ENCODE measurements at places on chromosomes 1 and 21.

DNA sequence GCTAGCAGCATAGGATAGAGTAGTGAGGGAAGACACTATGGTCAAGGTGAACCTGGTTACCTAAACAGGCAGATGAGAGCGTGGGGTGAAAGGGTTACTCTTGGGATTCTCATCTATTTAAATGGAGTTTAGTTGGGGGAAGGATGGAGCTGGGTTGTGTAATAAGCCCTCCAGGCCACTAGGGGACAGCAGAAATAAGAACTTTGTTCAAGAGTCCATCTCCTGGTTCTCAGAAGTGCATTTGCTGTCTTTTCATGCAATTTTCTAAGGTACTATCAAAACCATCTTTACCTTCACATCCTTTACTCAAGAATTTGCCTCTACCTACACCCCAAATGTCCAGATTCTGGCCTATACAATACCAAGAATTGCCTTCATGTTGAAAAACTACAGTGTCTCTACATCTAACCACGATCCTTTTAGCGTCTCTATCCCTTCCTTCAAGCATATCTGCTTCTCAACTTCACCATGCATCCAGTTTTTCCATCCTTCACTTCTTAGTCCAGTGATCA lies 28.0 kb downstream of the SLAMF1 start:
- DNase-seq: no peak

DNA sequence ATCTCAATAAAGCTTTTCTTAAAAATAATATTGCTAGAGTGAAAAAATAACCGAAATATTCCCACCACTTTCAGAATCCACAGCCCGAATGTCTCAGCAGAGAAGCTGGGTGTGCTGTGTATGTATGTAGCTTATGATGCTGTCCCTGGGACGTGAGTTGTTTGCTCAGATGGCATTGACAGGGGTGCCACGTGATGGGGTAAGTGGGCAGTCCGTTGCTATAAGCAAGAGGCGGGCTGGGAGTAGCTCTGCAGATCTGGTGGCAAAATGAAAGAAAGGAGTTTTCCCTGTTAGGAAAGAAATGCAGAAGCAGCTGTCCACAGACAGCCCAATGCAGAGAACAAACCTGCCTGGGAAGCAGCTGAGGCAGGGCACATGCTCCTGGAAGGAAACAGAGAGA lies 3.8 kb upstream of the FAM20B start:
- peak; percentile 73 for DNase-seq

DNA sequence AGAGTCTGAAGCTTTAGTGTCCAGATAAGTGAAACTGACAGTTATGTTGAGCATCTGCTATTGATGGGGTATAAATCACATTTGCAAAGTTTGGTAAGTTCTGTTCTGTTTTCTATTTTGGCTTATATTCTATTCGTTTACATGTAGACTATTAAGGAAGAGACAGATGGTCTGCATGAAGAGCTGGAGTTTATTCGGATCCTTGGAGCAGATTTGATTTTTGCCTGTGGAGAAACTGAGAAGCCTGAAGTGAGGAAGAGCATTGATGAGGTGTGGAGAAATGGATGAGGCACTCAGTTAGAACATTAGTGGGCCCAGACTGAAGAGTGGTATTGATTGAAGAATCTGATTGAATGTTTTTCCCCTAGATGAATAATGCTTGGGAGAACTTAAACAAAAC lies 50.6 kb upstream of the BMP8A start:
- DNase-seq: no peak

DNA sequence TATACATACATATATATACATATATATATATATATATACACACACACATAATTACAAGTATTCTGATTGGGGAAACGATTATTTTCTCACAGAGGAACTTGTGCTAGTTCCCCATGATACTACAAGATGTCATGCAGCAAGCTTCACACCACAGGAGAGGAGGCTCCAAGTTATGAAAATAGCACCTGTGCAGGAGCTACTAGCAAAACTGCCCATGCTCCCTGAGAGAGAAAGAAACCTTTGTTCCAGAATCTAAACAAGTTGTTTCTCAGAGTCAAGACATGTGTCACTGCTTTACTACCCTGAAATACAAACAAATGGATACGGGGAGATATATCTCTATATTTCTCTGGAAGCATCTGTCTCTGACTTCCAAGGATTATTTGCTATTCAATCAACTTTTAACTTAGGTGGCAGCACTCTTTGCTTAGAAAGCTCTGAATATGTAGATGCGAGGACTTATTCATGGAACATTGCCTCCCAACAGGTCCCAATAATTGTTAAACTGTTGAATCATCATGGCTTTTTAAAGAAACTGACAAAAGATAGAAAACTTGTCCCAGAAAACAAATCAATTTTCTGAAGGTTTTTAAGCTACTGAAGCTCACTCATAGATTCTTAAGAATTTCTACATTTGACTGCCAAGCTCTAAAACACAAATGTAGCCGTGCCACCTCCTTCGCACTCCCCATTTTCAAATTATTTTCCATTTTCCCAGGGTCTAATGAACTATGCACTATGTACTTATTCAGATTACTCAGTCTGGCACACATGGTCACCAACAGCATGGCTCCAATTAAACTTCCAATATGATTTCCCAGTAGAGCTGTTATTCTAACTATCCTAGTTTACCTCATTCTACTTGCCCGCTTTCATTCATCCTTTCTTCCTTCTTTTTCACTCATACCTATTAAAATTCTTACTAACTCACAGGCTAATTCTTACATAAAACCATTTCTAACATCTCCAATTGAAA lies 929.1 kb downstream of the LTN1 start:
- DNase-seq: no peak

GRCh38 chr1:20329793-20330542 lies 39.3 kb downstream of the VWA5B1 start:
- DNase-seq: no peak

DNA sequence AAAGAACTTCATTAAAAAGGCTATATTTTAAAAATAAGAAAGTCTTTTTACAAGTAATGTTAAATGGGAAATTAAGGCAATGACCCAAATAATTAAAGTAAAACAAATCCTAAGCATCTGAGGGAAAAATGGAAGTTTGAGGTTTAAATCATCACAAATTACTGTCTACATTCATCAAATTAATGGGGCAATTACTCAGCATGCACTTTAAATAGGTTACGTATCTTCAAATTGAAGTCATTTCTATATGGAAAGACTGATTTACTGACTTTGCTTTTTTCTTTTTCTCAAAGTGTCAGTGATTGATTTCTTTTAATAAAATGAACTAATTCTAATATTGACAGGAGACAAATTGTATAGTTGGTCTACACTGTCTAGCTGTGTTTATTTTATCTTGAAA lies 1452.3 kb downstream of the NCAM2 start:
- DNase-seq: no peak

DNA sequence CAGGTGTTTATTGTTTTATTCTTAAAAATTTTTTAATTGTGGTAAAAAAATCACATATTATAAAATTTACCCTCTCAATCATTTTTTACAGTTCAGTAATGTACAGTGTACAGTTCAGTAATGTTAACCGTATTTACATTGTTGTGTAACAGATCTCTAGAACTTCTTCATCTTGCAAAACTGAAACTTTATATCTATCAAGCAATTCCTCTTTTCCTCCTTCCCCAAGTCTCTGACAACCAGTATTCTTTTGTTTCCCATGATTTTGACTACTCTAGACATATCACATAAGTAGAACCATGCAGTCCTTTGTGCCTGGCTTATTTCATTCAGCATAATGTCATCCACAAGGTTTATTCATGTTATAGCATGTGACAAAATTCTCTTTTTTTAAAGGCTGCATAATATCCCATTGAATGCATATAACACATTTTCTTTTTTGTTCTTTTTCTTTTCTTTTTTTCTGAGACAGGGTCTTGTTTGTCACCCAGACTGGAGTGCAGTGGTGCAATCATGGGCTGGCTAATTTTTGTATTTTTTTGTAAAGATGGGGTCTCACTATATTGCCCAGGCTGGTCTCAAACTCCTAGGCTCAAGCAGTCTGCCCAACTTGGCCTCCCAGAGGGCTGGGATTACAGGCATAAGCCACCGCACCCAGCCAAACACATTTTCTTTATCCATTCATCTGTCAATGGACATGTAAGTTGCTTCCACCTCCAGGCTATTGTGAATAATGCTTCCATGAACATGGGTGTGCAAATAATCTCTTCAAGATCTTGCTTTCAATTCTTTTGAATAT lies 17.2 kb upstream of the RCSD1 start:
- DNase-seq: no peak

DNA sequence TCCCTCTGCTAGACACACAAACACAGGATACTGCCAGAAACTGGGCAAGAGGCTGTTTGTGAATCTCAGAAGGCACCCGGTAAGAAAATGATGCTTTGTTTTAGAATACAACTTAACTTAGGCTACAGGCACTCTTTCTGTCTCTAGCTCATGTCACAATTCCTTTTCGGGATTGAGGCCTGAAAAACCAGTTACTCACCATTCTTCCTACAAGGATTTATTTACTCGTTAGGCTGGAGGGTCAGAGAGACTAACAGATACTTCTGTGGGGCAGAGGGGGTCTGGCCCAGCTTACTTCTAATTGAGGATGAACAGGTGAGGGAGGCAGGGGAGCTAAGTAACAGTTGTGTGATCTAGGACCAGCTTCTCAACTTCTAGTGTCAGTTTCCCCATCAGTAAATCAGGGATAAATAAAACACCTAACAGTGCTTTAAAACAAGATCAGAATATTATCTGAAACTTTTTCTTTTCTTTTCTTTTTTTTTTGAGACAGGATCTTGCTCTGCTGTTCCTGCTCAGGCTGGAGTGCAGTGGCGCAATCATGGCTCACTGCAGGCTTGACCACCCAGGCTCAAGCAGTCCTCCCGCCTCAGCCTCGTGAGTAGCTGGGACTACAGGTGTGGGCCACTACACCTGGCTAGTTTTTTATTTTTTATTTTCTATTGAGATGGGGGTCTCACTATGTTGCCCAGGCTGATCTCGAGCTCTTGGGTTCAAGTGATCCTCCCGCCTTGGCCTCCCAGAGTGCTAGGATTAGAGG lies 31.9 kb downstream of the NFYC start:
- no peak for DNase-seq

GRCh38 chr1:174314433-174314832 lies 133.3 kb upstream of the GPR52 start:
- DNase-seq: no peak

DNA sequence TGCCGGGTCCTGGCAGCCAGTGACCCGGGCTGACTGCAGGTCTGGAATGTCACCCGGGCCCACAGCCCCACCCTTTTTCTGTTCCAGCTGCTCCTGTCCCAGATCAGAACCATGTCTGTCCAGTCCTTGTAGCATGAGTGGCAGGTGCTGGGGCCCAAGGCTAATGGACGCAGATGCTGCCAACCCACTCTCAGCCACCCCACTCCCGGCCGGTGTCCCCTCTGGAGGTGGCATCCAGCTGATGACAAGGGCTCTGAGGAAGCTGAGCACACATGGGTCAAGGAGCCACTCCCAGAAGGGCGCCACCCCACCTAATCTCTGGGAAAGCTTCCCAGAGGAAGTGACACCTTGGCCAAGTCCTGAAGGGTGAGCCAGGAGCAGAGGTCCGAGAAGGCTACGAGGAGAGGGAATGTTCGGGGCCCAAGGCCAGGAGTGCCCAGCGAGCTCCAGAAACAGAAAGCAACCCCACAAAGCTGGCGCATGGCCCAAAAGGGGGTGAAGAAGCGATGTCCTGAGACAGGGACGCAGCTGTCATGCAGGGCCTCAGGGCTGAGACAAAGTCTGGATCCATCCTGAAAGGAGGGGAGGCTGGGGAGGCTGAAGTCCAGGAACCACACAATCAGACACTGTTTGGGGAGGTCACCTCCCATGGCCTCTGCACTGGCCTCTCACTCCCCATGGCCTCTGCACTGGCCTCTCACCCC lies 39.5 kb downstream of the ACOT7 start:
- no peak for DNase-seq

DNA sequence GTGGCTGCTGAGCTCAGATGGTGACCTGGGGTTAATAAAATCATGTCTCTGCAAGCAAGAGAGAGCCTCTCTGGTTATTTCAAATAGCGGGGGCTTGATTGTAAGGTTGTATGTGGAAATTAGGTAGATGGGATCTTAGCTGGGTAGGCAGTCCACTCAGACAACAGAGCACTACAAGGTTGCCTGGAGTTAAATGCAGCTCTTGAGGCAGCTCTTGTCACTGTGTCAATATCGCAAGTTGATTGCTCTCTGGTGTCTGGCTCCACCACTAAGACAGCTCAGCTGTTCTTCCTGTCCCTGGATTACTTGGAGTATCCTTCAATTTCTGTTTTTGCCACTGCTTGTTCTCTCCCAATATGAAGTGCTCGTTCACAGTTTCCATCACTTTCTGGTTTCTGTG lies 93.8 kb downstream of the C21orf91 start:
- DNase-seq: no peak

DNA sequence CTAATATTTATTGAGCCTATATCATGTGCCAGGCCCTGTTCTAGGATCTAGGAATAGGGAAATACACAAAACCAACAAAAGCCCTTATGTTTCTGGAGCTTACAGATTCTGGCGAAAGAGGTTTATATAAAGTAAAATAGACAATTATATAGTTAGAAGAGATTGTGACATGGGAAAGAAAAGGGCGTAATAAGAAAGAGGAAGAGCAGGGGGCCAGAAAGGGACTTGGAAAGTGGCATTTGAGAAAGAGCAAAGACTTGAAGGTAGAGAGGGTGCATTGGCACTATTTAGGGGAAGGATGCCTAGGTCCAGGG lies 322.5 kb upstream of the FAM78B start:
- DNase-seq: no peak

Measured in choroid plexus epithelial cell (primary cell).